ENCODE measurements at places on chromosomes 16 and 17.

DNA sequence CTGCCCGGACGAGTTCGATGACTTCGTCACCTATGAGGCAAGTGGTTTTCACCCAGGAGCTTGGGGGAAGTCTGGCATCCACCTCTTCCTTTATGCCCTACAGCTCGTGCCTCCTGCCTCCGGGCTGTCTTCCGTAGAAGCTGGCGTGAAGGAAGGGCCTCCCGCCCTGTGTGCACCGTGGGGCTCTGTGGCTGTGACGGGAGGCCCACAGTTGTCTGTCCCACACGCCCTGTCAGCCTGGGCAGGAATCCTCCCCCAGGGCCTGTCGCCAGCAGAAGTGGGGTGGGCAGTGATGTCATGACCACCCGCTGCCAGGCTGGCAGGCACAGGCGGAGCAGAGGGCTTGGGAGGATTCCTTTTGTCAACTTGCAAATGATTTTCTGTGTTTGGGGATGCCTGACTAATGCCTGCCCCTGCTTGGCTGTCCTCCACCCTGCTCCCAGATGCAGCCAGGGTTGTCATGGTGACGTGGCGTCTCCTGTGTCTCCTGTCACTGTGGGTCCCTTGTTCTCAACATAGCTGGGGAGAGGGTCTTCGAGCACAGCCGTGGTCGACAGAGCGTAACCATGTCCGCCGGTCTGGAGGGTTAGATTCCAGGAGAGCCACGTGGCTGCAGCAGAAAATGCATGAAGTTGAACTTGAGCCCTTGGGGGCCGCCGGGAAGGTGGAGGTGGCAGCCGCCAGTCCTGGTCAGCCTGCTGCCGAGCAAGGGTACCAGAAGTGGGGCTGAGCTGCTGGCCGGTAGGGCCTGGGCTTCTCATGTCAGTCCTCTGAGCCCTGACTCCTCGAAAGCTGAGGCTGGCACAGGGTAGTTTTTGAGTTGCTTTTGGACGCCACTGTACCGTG, 46.1 kb downstream of the RAB11FIP3 start:
- DNase-seq: no peak

- no peak for DNase-seq
Measured at GRCh38 chr17:10806545-10807262, 2.8 kb upstream of the TMEM238L start.

DNA sequence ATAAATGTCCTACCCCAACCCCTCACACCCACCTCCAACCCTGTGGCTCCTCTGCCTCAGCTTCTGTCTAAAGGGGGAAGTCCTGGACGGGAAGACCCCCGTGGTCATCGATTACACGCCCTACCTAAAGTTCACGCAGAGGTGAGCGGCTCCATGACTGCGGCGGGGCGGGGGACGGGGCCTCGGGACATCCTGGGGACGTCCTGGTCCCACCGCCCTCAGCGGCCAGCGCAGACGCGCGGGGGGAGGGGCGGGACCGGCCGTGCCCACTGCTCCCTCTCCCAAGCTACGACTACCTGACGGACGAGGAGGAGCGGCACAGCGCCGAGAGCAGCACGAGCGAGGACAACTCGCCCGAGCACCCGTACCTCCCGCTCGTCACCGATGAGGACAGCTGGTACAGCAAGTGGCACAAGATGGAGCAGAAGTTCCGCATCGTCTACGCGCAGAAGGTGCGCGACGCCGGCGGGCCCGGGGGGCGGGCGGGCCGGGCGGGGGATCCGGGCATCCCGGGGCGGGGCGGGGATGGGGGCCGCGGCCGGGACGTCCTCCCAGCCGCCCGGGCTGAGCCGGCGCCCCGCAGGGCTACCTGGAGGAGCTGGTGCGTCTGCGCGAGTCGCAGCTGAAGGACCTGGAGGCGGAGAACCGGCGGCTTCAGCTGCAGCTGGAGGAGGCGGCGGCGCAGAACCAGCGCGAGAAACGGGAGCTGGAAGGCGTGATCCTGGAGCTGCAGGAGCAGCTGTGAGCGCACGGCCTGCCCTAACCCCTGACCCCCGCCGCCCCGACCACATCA, 6.7 kb downstream of the RUNDC3A start:
- no peak for DNase-seq

GRCh38 chr16:27724482-27725235, 174.7 kb downstream of the KATNIP start:
- DNase-seq: no peak

DNA sequence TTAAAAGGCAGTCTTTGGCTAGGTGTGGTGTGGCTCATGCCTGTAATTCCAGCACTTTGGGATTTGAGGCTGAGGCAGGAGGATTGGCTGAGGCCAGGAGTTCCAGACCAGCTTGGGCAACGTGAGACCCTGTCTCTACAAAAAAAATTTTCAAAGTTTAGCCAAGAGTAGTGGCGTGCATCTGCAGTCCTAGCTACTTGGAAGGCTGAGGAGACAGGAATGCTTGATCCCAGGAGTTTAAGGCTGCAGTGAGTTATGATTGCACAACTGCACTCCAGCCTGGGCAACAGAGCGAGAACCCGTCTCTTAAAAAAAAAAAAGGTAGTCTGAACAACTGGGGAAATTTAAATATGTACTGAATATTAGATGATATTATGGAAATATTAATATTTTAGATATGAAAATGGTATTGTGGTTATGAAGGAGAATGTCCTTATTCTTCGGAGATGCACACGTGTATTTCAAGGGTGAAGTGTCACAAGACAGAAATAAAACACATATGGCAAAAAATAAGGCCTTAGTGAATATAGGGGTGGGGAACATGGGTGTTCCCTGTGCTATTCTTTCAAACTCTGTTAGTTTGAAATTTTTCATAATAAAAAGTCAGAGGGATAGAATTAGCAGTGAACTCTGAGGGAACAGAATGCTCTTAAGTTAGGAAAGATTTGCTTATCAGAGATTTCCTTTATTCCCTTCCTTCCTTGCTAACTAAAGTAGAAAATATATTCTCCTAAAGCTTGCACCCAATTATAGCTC, 144.7 kb downstream of the CDK5R1 start:
- no peak for DNase-seq

DNA sequence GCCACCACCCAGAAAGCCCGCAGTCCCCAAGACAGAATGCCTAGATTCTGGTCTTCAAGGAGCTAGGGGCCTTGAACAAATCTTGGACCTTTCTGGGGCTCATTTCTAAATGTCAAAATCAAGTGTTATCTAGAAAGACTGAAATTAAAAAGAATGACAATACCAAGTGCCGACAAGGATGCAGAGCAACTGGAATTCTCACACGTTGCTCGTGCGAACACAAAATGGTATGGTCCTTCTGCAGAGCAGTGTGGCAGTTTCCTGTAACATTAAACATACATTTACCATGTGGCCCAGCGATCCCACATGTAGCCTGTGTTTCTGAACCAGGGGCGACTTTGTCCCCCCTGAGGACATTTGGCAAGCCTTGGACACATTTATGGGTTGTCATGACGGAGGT, 137.9 kb downstream of the GAS7 start:
- DNase-seq: no peak

- no peak for DNase-seq
Measured at GRCh38 chr16:71297341-71297634, 8.1 kb upstream of the CMTR2 start.

GRCh38 chr17:44981221-44981968, 13.3 kb upstream of the C1QL1 start:
- no peak for DNase-seq

DNA sequence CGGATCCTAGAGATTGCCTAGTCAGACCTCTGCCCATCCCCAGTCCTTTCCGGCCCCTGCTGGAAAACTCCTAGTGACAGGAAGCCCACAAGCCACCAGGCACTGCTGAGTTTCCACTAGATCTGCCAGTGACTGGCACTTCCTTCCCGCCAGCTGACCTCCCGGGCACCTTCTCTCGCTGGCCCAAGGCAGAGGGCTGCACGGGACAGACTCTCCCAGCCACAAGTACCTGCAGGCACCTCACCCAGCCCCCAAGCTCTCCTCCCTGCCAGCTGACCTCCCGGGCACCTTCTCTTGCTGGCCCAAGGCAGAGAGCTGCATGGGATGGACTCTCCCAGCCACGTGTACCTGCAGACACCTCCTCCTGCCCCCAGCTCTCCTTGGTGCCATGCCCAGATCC, 66.3 kb upstream of the DOC2B start:
- peak; percentile 18 for DNase-seq

GRCh38 chr16:57628783-57629293, 408 bp downstream of the ADGRG1 start:
- no peak for DNase-seq

DNA sequence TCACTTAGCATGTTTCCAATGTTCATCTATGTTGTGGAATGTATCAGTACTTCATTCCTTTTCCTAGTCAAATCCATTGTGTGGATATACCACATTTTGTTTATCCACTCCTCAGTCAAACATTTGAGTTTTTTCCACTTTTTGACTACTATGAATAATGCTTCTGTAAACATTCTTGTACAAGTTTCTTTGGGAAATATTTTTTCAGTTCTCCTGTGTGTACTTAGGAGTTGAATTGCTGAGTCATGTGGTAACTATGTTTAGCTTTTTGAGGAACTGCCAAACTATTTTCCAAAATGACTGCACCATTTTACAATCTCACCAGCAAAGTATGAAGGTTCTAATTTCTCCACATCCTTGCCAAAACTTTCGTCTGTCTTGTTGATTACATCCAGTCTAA, 223.7 kb upstream of the AXIN2 start:
- DNase-seq: no peak

- no peak for DNase-seq
Measured at GRCh38 chr17:67365738-67366192, 612 bp downstream of the PSMD12 start.

- no peak for DNase-seq
Measured at GRCh38 chr16:69762814-69763598, 874 bp downstream of the WWP2 start.

GRCh38 chr16:9370061-9370491, 278.6 kb downstream of the HAPSTR1 start:
- DNase-seq: peak; percentile 87

DNA sequence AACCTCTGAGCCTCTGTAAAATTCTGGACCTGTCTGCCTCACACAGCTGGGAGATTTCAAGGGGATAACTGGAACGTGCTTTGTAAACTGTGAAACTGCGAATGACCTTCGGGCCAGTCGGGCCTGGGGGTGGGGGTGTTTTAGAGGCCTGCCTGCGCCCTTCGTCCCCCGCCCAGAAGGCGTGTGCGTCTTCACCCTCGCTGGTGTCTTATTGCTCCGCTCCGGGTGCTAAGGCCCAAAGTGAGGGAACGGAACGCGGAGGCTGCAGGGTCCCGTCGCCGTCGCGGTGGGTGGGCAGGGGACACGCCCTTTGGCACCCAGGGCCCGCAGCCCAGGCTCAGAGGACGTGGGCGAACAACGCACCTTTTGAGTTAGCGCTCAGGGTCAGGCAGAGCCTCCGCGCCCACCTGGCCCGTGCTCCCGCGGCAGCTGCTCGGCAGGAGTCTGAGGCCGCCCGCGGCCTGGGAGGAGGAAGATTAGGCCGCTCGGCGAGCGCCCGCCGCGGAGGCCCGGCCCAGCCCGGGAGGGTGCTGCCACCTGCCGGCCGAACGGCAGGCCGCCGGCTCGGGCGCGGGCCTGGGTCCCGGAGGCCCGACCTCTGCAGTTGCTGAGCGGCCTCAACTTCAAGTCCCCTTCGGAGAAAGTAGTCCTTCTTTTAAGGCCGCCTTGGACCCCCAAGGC, 29.7 kb downstream of the DCAKD start:
- DNase-seq: peak; percentile 73

GRCh38 chr17:20284022-20284421, 183.3 kb downstream of the LGALS9B start:
- DNase-seq: no peak
